Activated naive CD8-positive, alpha-beta T cell treated with anti-CD3 and anti-CD28 coated beads, Interleukin-2, amount 50 U/mL, for 16 hours (primary cell): ENCODE measurements at places on chromosomes 3 and 15.

- no peak for DNase-seq
Measured at GRCh38 chr15:91849749-91850161, 3.8 kb upstream of the SLCO3A1 start.

DNA sequence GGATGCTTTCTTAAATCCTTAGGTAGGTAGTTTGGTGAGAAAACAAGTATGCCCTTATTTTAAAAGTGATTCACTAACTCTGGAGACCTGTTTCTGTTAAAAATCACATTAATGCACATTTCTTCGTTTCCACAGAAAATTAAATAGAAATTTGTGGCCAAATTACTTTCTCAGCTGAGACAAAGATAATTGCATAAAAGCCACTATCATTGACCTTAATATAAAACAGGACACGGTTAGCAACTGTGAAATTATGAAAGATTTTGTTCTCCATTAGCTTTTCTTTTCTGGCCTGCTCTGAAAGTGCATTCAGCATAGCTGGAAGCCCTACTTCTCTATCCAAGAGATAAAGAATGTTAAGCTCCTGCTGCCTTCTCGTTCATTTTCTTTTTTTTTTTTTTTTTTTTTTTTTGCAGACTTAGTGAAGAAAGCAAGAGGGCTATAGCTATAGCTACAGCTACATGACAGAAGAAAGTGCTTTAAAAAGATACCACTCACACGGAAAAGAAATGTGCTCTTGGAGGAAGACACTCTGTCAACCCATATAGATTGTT lies 576.9 kb downstream of the OTOL1 start:
- DNase-seq, result no peak

GRCh38 chr3:45041666-45042065 lies 15.6 kb downstream of the CLEC3B start:
- DNase-seq, result no peak

- no peak for DNase-seq
Measured at GRCh38 chr3:105722943-105723556, 145.8 kb downstream of the CBLB start.

DNA sequence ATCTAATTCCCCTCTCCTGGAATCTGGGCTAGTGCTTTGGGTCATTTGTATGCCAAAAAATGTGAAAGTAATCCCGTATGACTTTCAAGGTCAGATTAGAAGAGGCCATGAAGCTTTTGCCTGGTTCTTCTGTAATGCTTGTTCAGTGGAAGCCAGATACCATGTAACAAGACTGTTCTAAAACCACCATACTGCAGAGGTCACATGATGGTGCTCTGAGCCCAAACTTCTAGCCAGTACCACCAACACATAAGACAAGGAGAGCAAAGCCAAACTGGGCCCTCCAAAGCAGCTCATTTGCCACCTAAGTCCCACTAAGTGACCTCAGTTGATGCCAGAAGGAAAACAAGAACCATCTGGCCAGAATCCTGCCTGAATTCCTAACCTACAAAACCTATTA lies 64.3 kb upstream of the MELTF start:
- no peak for DNase-seq

DNA sequence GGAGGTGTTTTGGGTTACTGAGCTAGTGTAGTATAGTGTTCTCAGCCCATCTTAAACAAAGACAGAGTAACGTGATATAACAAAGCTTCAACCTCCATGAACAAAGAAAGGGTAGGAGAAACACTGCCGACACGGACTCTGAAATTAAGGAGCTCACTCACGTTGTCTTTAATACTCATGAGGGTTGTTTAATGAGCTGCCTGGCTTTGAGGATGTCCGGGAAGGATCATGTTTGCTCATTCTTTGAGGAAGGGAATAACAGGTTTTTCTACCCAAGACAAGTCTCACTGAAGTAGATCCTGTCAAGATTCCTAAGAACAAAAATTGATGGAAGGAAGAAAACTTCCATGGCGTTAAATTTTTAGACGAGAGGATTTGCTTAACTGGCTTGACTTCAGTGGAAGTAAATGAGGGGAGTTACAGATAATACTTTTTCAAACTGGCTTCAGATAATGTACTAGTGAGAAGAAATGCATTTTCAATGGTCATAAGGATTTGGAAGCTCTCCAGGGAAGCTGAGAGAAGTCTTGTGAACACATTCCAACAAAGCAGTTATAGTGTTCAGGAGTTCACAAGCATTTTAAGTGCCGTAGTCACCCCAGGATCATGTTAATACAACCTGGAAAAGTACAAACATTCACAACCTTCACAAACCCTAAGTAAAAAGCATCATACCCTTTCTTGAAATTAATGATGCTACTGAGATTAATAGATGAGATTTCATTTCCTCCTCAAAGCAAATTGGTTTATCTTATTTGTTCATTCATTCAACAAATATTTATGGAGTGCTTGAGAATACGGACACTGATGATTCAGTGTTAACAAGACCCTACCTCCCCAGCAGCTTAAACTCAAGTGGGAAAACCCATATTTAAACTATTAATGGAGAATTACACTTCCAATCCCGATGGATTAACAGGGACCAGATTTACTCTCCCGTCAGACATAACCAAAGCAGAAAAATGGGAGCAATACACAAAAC lies 101.5 kb downstream of the SHQ1 start:
- DNase-seq, result no peak

GRCh38 chr3:168416446-168416845 lies 320.7 kb upstream of the GOLIM4 start:
- DNase-seq, result no peak

GRCh38 chr3:22759636-22760310 lies 443.4 kb upstream of the UBE2E2 start:
- DNase-seq, result no peak

- DNase-seq, result no peak
Measured at GRCh38 chr3:84904816-84905555, 53.8 kb upstream of the CADM2 start.

GRCh38 chr3:130516645-130517512 lies at the start of gene COL6A6:
COL6A6 (plus strand) TSS chr3:130517177; CDS start chr3:130560365, 43,188 bp downstream.
- DNase-seq, result no peak

DNA sequence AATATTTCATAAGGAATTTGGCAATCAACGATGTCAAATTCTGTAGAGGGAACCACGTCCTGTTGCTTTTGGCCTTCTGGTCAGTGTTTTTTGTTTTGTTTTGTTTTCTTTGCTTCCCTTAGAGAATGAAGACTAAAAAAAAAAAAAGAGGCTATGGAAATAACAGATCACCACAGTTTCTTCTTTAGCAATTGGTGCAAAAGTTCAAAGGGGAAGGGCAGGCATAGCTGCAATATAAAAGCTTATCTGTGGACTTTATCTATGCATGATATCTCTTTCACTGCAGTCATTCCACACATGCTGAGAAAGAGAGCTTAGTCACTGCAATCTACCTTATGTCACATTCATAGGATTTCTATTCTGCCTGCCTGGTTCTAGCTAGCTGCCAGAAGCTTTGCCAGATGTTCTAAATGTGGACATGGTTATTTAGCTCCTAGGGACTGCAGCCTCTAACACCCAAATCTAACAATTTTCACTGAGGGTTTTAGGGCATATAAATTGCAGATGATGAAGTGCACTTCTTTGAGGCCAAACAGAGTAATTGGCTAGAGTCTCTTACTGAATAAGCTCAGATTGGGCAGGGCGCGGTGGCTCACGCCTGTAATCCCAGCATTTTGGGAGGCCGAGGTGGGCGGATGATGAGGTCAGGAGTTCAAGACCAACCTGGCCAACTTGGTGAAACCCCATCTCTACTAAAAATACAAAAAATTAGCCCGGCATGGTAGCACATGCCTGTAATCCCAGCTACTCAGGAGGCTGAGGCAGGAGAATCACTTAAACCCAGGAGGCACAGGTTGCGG lies 637.2 kb downstream of the NTRK3 start:
- no peak for DNase-seq

GRCh38 chr3:181998828-181999227 lies 287.1 kb downstream of the SOX2 start:
- no peak for DNase-seq

DNA sequence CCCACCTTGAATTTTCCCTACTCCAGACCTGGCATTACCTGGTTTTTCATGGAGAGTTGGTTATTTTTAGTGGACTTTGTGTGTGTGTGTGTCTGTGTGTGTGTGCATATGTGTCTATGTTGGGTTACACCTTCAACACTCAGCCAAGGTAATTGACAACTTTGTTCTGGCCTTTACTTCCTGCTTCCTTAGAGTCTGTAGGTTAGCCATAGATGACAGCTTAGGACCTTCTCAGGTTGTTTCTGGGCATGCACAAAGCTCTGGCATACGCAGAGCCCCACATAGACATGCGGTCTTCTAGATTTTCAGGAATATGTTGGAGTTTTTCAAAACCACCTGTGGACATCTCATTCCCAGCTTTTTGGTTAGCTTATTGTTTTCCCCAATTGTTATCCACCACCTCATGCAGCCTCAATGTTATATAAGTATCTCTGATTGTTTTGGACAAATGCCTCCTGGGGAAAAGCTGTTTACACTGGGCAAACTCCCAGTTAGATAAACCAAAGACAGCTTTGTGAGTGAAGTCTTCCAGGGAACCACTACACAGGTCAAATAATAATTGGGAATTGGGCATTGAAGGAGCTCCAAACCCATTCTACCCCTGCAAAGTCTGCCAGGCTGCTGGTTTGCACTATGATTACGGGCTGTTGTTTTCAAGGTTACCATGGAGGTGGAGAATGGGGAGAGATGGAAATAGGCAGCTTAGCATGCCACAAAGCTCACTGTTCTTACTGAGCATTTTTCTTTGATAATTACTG lies 201.2 kb downstream of the ADAMTSL3 start:
- no peak for DNase-seq

- DNase-seq, result no peak
Measured at GRCh38 chr3:59127071-59127470, 77.2 kb upstream of the CFAP20DC start.

- no peak for DNase-seq
Measured at GRCh38 chr3:147159141-147159540, 247.2 kb downstream of the ZIC4 start.

- DNase-seq, result no peak
Measured at GRCh38 chr15:85777250-85778106, 17.2 kb downstream of the KLHL25 start.

DNA sequence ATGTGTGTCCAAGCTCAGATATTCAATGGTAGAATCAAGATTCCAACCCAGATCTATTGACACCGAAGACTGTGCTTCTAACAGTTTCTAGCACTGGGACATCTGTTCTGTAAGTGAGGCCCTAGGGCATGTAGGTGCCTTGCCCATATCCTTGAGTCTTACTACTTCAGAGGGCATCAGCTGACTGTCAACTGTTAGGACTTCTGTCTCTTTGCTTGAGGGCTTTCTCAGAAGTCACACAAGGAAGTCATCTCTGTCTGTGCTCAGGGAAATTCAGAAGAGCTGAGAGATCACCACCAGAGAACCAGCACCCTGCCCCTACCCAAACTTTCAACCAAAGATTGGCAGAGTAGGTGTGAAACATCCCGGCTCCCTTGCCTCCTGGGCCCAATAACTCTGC lies 403.6 kb upstream of the PROK2 start:
- no peak for DNase-seq

DNA sequence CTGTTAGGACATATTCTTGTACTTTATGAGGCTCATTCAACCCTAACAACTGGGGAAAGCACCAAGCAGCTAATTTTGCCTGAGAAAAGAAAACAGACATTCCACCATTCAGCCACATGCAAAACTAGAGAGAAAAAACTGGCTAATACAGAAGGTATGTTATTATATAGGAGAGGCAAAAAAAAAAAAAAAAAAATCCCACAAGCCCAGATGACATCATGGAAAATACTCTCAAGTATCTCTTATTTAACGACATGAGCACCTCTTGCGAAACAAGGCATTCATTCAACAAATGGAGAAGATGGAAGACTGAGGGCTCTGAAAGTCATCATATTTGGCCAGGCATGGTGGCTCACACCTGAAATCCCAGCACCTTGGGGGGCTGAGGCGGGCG lies 61.5 kb downstream of the PRICKLE2 start:
- no peak for DNase-seq

GRCh38 chr3:5231074-5231473 lies 43.6 kb downstream of the EDEM1 start:
- no peak for DNase-seq

- no peak for DNase-seq
Measured at GRCh38 chr15:41567862-41568261, 8.8 kb downstream of the TYRO3 start.

GRCh38 chr3:153069598-153070510 lies 92.2 kb upstream of the RAP2B start:
- DNase-seq, result no peak

GRCh38 chr3:45272828-45273470 lies 46.9 kb upstream of the TMEM158 start:
- no peak for DNase-seq

DNA sequence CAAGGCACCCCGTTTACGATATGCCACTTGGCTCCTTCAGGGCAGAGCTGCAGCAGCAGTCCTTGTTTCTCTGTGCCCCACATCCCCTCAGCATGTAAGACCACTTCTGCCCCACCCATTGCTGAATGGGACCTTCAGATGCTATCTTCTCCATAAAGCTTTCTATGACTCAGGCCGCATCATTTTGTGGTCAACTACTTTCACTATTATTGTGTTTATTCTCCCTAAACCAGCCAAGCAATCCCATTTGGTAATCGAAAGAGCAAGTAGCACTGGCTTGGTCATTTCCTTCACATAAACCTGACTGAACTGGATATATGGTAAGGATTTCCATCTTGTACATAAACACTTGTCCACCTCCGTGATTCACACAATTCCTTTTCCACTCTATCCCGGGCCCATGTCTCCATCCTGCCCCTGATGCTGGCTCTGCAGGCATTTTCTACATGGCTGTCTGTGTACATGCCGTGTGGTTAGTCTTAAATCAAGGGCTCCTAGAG lies 25.7 kb downstream of the LIPC start:
- no peak for DNase-seq

DNA sequence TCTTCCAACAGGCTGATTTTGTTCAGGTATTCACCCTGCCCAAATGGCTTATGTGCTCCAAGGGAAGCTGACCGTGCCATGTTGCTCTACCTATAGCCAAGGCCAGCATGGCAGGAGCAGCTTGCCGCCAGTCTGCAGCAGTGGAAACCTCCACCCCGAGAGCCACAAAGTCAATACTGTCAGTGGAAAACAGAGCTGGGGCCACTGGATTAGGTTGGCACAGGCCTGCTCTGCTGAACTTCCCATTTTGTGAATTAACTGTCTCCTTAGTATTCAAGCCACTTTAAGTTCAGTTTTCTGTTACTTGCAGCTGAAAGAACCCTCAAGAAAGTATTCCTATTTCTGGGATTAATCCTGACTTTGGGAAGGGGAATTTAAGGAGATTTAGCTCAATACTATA lies 63.8 kb upstream of the XCR1 start:
- DNase-seq, result no peak

DNA sequence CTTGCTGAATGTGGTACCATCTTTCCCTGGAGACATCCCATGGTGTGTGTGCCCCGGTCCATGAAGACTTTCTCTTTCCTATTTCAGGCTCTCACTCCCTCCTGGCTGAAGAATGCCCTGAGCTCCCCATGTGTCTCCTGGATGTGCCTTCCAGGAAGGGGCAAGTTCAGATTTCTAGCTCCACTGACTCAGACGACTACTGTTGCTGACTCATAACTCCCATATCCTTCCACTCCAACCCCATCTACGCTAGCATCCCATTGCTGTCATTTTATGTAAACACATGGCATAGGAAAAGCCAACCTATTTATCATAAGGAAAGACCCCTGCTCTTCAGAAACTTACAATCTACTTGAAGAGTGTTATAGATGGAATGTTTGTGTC lies 95.0 kb downstream of the ADCY5 start:
- no peak for DNase-seq
